ENCODE measurements at places on chromosomes 4 and X.

DNA sequence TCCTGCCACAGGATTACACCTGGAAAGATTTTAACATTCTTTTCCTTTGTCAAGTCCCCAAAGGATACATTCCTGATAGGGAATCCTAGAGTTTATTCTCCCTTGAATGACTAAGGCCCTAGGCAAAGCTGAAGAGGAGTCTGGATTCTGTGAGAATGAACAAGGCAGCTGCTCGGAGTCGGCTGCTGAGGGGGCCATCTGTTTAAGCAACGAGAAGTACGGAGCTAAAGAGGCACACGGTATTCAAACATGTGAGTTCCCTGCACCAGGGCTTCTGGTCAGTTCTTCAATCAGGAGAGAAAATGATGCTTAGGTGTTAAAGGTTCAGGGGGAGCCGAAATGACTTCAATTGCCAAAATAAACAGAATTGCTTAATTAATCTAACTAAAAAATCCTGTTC is 97.6 kb downstream of the MGST2 start:
- DNase-seq = no peak

GRCh38 chrX:46704767-46705386 is 54.0 kb downstream of the SLC9A7 start:
- no peak for DNase-seq

DNA sequence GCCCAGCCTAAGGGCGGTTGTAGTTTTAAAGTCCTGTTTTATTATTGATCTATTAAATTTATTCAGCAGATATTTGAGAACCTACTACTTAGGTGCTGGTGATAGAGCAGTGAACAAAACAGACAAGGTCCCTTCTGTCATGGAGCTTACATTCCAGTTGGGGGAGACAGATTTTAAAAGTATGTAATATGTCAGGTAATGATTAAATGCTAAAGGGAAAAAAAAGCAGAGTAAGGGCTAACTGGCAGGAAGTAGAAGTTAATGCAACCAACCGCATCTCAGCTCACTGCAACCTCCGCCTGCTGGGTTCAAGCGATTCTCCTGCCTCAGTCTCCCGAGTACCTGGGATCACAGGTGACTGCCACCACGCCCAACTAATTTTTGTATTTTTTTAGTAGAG is 7.8 kb upstream of the MCUB start:
- no peak for DNase-seq

GRCh38 chr4:3699261-3699660 is 66.9 kb upstream of the ADRA2C start:
- no peak for DNase-seq

GRCh38 chr4:73603854-73604584 is 16.2 kb downstream of the RASSF6 start:
- DNase-seq = no peak

GRCh38 chr4:126807132-126807531 is 825.6 kb upstream of the INTU start:
- DNase-seq = no peak

DNA sequence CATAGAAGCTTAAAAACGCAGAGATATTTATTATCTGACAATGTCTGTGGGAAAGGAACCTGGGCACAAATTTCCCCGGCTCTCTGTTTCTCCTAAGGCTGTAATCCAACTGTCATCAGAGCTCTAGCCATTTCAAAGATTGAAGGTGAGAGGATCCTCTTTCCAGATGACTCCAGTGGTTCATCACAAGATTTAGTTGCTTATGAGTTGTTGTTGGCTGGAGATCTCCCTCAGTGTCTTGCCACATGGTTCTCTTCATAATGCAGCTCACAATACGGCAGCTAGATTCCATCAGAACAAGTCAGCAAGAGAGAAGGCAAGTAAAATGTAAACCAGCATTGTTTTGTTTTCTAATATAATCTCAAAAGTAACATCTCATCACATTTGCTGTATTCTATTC is 369.4 kb downstream of the GASK1B start:
- DNase-seq = no peak

DNA sequence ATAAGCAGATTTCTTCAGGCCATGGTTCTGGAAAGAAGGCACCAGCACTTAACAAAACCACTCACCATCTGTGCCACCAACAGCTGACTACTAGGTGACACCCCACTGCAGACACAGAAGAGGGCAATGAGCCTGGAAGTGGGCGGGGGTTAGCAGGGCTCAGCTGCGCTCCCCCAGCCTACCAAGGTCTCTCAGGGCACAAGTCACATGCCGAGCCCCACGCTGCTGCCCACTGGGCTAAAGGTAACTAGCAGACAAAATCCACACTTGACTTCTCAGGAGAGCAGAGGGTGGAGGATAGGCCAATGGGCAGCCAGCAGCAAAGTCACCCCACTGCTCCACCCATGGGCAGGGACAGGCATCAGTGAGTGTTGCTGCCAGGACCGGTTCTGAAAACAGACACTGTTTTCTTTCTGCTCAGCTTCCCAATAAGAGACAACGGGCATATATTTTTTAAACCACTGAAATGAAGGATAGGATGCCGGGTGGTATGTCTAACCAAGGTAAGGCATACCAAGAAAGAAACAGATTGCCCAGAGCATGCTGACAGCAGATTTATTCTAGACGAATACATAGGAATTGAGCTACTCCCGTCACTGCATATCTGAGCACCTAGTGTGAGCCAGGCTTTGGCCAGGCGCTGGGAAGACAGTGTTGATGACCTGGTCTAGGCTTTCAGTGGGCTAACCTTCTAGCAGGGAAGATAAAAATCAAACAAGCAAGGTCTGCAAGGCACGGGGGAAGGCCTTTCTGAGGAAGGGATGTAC is 20.1 kb downstream of the ACSL1 start:
- no peak for DNase-seq

DNA sequence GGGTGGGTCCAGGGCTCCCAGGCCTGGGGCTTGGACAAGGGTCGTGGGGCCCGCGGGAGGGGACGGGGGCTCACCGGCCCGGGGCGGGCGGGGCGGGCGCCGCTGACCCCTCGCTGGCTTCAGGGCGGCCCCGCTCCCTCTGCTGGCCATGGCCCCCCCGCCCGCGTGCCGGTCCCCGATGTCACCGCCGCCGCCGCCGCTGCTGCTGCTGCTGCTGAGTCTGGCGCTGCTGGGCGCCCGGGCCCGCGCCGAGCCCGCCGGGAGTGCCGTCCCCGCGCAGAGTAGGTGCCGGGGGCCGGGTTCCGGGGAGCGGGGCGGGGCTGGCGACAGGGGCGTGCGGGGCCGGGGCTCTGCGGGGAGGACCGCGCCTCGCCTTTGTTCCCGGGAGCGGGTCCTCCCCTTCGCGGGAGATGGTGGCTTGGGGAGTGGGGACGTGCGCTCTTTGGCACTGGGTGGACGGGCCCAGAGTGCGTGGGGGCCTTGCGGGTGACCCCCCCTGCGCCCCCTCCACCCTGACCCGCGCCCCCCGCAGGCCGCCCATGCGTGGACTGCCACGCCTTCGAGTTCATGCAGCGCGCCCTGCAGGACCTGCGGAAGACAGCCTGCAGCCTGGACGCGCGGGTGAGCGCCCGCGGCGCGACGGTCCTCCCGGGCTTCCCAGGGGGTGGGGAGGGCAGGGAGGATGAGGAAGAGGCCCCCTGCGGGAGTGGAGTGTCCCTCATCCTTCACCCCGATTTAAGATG is 16.8 kb upstream of the NAT8L start:
- DNase-seq = no peak

DNA sequence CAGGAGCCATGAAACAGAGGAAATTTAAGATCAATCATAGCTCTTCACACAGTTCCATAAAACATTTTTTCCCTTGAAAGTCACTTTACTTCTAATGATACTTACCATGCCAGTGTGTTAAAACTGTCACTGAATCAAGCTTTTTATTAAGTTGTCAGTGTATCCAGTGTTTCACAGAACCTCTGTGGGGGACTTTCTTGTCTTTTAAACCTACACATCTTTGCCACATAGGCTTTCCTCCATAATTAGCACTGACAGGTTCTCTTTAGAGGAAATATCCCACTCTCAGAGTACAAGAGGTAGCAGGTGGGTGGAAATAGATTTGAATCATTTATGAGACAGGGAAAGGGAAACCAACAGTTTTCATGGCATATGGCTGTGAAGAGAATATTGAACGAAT is 25.8 kb upstream of the DYNLT3 start:
- DNase-seq = no peak

GRCh38 chr4:82373486-82373815 is 340 bp downstream of the HNRNPD start:
- no peak for DNase-seq

DNA sequence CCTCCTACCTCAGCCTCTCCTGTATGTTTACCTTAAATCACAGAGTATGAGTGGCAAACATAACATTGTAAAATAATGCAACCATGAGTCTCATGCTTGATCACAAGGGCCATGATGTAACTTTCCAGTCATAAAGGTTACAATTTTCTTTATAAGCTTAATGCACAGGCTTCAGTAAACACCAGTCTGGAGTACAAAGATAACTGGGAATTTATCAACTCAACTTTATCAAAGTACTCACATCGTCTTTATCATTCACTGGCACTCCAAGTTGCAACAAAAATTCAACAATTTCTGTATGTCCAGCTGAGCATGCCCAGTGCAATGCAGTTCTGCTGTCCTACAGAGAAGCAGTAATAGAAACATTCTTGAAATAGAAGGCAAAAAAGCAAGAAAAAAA is 2.8 kb downstream of the PSMD10 start:
- no peak for DNase-seq

- DNase-seq = no peak
Observed at GRCh38 chrX:3184176-3184930, 143.1 kb downstream of the ARSF start.

DNA sequence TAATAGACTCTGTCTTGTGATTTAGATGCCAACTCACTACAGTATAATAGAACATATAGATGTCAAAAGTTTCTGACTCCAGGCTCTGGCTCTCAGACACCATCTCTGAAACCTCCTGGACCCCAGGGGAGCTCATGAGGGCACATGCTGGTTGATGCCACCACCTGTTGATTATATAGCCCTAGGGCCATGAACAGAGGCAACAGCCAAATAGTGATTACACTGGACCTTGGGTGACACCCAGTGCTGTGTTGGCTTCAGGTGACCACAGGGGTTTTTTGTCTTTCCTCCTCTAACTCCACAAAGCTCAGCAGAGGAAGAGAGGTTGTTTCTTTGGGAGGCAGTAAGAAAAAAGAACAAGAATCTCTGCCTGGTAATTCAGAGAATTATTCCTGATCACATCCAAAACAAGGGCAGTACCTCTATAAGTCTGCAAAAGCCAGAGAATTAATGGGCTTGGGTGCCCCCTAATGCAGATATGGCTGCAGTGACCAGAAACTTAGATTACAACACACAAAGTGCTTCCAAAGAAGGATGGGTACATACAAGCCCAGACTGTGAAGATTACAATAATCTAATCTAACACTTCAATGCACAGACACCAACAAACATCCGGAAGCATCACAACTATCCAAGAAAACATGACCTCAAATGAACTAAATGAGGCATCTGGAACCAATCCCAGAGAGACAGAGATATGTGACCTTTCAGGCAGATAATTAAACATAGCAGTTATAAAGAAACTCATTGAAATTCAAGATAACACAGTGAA is 1920.6 kb downstream of the ARAP2 start:
- DNase-seq = no peak

- DNase-seq = no peak
Observed at GRCh38 chrX:149757206-149758067, 16.4 kb upstream of the HSFX1 start.

GRCh38 chr4:100823066-100823992 is 305.5 kb upstream of the EMCN start:
- no peak for DNase-seq

GRCh38 chr4:151302432-151302831 is 23.0 kb downstream of the SH3D19 start:
- no peak for DNase-seq

GRCh38 chrX:83501530-83501929 is 6.6 kb upstream of the POU3F4 start:
- no peak for DNase-seq

GRCh38 chr4:2768921-2769336 is 12.8 kb upstream of the TNIP2 start:
- no peak for DNase-seq

DNA sequence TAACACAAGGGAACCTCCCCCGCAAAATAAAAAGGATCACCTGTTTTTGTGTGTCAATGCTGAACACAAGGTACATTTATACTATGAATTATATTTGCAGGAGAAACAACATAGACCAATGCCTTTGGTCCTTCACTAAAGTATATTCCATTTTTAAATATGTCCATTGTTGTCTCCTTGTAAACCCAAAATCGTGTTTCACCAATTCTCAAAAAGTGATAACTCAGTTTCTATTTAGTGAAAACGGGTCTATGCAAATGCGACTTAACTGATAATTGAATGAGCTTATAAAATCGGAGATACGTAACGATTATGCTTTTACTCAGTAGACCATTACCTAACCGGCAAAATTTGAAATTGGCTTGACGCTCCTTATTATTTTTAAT is 2.1 kb downstream of the BRWD3 start:
- no peak for DNase-seq

GRCh38 chr4:168734703-168735678 is 238.1 kb downstream of the PALLD start:
- DNase-seq = no peak

DNA sequence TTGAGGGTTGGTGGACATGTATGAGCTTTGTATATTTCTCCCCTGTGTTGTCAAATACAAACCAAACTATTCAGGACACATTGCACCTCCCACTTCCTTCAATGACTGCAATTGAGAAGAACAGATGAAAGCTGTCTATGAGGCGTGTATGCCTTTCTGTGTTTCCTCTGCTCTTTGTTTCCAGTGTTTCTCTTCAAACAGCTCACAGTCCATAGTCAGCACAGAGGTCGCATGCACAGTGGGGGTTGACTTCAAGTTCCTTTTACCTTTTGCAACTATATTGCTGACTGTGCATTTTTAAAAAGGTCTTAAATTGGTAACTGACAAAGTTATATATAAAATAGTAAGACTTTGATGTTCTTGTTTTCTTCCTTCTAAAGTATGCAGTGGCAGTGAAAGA is 957.8 kb downstream of the C4orf33 start:
- DNase-seq = no peak

DNA sequence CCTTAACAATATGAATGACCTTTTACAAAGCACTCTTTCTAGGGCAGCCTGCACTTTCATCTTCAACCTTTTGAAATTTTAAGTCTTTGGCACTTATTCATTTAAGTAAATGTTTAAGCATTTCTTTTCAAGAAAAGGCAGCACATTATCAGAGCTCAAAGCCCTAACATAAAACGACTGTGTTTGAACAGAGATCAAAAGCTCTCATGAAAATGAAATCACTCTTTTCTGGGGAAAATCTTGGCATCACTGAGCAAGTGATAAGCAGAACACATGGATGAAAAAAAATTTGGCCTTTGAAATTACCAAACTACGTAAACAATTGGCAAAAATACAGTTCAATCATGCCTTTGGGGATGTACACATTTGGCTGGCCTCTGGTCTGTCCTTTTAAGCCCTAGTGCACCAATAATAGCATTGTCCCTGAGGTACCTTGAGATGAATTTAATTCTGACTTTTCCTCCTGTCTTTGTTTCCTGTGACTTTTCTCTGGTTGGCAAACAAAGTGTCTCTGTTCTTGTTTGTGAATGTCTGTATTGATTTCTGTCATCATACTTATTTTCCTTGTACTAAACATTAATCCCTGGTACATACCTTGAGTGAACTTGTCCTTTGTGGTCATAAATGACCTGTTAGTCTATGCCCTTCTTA is 12.9 kb upstream of the ODAM start:
- no peak for DNase-seq
